Hepatocyte (in vitro differentiated cells): ENCODE measurements at places on chromosomes 1 and 21. TPM values are rescaled to one million over a fixed set of nuclear protein-coding genes. Genes with fewer than 3 reads are reported as not detected.

DNA sequence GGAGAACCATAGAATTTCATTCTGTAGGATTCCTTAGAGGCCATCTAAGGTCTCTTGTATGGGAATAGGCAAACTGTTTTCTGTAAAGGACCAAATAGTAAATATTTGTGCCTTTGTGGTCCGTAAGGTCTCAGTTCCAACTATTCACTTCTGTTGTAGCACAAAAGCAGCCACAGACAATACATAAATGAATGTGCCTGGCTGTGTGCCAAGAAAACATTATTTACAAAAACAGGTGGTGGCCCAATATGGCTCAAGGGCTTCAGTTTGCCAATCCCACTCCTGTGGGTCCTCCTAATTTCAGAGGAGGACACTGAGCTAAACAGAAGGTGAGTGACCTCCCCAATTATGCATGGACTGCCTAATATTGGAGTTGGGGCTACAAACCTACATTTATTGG lies 67.6 kb upstream of the EDEM3 start:
- H3K27me3 ChIP-seq: no peaks in the 10 kb centered on the region
- H3K27ac ChIP-seq: no peak overlapping the region
- no peaks in the 10 kb centered on the region for H3K36me3 ChIP-seq
- H3K4me3 ChIP-seq: no peak overlapping the region
- no peak for DNase-seq

DNA sequence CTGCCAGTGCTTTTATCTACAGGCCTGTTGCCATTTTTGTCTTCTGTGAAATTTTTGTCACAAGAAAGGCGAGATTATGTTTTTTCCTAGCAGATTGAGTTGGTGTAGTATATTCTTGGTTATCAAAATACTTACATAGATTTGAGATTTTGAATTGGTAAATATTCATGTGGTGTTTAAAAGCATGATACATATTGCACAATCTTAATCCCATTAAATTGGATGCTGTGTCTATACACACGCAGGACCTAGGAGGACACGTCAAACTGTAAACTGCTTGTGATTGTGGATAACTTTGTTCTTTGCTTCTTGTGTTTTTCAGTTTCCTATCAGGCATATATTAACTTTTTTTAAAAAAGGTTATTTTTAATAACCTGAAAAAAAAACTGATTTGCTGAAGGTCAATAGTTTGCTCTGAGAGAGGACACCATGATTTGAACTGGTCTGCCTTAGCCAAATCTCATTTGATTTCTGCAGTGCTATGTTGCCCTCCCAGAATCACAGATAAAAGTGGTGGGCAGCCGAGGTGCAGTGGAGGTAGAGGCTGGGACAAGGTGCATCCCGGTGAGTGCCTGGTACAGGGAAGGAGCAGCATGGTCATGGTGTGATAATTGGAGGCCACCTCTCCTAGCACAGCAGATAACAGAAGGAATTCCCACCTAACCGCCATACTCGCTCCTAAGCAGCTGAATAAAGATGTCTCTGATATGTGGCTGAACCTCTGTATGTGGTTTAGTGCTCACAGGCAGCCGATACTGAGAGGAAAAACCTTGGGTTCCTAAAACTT lies 76.7 kb downstream of the LRRC8D start:
- no peak for DNase-seq
- H3K27ac ChIP-seq: no peak overlapping the region
- no peaks in the 10 kb centered on the region for H3K36me3 ChIP-seq
- H3K4me1 ChIP-seq: peaks cover 18% of the 10 kb centered on the region
- H3K4me3 ChIP-seq: no peak overlapping the region
- H3K27me3 ChIP-seq: no peaks in the 10 kb centered on the region

GRCh38 chr1:23836037-23836436 lies 10.8 kb upstream of the HMGCL start:
- no peaks in the 10 kb centered on the region for H3K4me1 ChIP-seq
- H3K4me3 ChIP-seq: no peak overlapping the region
- H3K27me3 ChIP-seq: peaks cover 9% of the 10 kb centered on the region
- DNase-seq: no peak
- H3K36me3 ChIP-seq: no peaks in the 10 kb centered on the region

Gene KRTAP11-1
- total RNA-seq: not detected in 2 replicates
